H54 (cell line): ENCODE measurements at places on chromosomes 1 and 21.

DNA sequence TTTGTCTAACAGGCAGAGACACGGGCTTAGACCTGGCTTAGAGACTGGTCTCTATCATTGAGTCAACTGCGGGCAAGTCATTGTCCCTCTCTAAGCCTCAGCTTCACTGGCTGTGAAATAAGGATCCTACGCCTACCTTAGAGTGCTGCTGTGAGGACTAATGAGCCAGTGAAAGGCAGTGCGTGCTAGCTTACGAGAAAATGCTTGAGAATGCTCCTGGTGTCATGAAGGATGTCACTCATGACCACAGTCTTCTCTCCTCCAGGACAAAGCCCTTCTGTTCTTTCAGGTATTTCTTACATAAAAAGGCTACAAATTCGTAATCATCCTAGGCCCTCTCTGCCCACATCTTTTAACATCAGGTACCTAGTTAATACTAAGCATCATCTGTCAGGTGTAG is 16.5 kb upstream of the A3GALT2 start:
- DNase-seq = no peak

GRCh38 chr21:45874716-45875415 is 106.7 kb upstream of the COL6A1 start:
- DNase-seq = peak; percentile 98

GRCh38 chr1:45033356-45033755 is 21.3 kb downstream of the UROD start:
- DNase-seq = no peak

- DNase-seq = no peak
Measured at GRCh38 chr21:40678681-40679284, 168.2 kb downstream of the DSCAM start.

DNA sequence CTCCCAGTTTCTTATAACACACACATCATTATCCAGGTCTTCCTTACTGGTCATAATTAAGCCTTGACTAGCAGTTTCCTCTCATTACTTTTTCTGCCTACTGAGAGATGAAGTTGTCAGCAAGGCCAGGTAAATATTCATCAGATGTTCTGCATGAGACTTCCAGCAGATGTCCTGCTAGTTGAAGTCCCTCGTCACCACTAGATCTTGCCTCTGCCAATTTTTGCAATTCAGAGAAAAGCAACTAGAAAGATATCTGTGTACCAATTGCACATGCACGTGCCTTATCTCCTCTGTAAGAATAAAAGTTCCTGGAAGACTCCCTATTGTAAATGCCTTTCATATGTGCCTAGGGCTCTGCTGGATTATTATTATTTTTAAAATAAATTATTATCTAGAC is 18.3 kb downstream of the ACKR1 start:
- DNase-seq = no peak

DNA sequence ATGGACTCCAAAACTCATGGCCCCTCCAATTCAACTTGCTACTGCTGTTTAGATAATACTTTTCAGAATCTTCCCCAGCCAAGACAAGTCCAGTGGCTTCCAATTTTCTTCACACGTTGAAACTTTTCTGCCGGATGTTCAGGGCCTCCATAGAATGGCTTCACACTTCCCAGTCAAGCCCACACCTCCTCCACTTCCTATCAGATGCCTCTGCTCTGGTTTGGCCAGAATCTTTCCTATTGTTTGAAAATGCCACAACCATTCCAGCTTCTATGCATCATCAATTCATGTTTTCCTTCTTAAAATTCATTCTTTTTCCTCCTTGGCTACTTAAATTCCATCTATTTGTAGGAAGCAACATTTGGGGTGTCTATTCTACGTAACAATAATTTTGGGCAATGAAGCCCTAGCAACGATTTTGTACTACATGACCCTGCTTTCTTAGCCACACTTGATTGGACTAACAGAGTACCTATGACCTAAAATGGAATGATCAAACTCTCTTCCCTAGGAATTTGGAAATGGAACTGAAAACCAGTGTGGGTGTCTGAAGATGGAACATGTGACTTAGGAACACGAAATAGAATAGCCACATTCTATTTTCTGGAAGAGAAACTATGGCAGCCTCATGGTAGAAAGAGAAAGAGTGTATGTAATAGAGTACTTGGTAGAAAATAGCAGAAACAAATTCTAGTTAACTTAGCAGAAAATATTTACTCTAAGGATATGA is 74.1 kb upstream of the CNIH3 start:
- DNase-seq = no peak

DNA sequence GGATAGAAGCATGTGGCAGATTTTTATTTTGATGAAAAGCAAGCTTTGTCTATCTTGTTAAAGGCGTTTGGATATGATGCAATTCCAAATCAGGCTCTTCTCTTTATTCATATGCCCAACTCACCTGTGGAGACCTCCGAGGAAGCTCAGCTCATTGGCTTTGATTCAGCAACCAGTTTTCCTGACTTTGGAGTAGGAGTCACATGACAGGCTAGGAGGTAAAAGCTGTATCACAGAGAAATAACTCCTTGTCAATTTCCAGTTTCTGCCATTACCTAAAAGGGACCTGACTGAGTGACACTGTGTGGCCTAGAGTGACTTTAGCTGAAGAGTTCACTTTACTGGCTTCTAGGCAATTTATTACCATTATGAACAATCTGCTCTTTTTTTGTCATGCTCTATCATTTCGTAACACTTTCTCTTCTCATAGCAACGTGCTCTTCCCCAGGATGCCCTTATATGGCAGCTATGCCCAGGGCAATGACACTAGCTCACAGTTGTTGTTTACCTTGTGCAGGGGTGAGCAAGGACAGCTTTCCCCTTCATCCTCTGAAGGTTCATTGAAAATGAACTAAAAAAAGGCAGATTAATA is 107.2 kb downstream of the KCNK1 start:
- no peak for DNase-seq

- DNase-seq = peak; percentile 16
Measured at GRCh38 chr1:55893155-55893554, 678.0 kb upstream of the USP24 start.

DNA sequence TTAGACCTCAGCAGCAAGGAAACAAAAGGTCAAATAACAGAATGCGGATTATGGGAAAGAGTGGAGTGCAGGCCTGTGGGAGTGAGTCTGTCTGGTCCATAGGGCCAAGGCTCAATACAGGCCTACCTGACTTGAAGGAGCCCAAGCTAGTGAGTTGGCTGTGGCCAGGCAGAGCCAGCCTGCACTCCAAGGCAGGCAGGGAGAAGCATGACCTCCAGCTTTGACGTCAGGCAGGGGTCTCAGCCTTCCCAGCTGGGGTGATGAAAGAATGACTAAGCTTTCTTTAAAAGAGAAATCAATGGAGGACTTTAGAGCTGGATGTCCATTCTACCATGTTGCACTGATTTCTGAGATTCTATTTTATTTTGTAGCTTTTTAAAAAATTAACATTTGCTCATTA is 62.8 kb downstream of the RHOU start:
- no peak for DNase-seq

GRCh38 chr21:45820171-45821091 is 161.1 kb upstream of the COL6A1 start:
- peak; percentile 97 for DNase-seq

DNA sequence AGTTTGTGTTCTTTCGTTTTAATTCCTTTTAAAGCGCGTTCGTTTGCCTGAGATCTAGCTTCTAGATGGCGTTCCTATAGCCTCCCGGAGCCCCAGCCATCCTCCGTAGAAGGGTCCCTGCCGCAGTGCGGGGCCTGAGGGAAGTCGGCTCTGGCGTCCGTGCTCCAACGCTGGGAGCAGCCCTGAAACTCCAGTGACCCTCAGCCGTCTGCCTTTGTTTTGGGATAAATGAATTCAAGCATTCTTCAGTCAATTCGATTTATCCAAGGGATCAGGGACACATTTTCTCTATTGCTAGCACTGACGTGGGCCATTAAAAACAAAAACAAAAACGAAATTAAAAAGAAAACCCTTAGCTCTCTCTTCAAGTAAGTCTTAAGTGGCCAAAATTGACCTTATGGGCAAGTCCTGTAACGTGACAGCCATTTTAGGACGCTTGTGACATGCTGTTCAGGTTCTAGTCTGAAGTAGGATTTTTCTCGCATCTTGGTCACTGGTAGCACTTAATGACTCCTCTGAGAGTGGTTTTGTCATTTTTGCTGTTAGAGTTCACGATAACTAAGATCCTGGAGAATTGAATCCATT is 742 bp upstream of the HSPA13 start:
- no peak for DNase-seq

GRCh38 chr1:54376430-54377039 is 29.7 kb downstream of the SSBP3 start:
- no peak for DNase-seq

DNA sequence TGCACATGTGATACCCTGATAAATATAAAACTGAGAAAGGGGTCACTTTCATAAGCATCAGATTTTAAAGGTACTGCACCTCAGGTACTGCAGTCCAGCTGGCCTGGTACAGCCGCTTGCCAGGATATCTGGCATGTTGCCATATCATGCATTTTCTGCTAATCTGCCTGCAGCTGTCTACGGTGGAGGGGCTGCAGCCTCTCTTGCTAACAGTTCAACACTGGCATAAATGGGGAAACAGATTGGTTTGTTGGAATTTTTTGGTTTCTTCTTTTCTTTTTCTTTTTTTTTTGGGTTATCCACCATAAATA is 71.5 kb downstream of the MIS18A start:
- DNase-seq = no peak

- DNase-seq = no peak
Measured at GRCh38 chr1:41353744-41354143, 7.5 kb upstream of the FOXO6 start.
